Naive thymus-derived CD8-positive, alpha-beta T cell (primary cell): ENCODE measurements at places on chromosomes 16 and 17. TPM values are rescaled to one million over a fixed set of nuclear protein-coding genes. Genes with fewer than 3 reads are reported as not detected.

Gene MYH11
- not detected for polyA plus RNA-seq

Gene OR1A1
- polyA plus RNA-seq = not detected

Gene TVP23A
- polyA plus RNA-seq = not detected

Gene RPRML
- polyA plus RNA-seq = not detected

Gene ERCC4
- 18.2 TPM for polyA plus RNA-seq

Gene STARD3
- 51.6 TPM for polyA plus RNA-seq

Gene MT1G
- polyA plus RNA-seq = not detected

Gene HELZ
- polyA plus RNA-seq = 48.6 TPM

Gene SYCE1L
- 1.8 TPM for polyA plus RNA-seq

Gene PMP22
- not detected for polyA plus RNA-seq

Gene TNS4
- not detected for polyA plus RNA-seq

Gene SLC5A10
- polyA plus RNA-seq = 0.25 TPM

Gene CLEC3A
- not detected for polyA plus RNA-seq

Gene KRTAP2-2
- not detected for polyA plus RNA-seq

Gene KRTAP4-4
- not detected for polyA plus RNA-seq

Gene PRDM7
- not detected for polyA plus RNA-seq

Gene WNT9B
- polyA plus RNA-seq = not detected

Gene NKD1
- polyA plus RNA-seq = 0.07 TPM

Gene PYY
- not detected for polyA plus RNA-seq

Gene COX6A2
- not detected for polyA plus RNA-seq

Gene AKAP1
- 26.9 TPM for polyA plus RNA-seq

Gene DPEP3
- polyA plus RNA-seq = 1.5 TPM

Gene FBRS
- 3.2 TPM for polyA plus RNA-seq

Gene SPATA2L
- 6.4 TPM for polyA plus RNA-seq

Gene FSCN2
- not detected for polyA plus RNA-seq

Gene TMEM106A
- 5.5 TPM for polyA plus RNA-seq

Gene KRTAP9-2
- not detected for polyA plus RNA-seq

Gene CDK5R1
- polyA plus RNA-seq = 9.6 TPM

Gene CCL17
- polyA plus RNA-seq = not detected

Gene TERB1
- not detected for polyA plus RNA-seq

Gene KRTAP3-1
- not detected for polyA plus RNA-seq

Gene KRT31
- polyA plus RNA-seq = not detected

Gene ITGB3
- polyA plus RNA-seq = not detected

Gene OR1D5
- polyA plus RNA-seq = not detected

Gene BRICD5
- polyA plus RNA-seq = not detected

Gene RIPOR1
- 3.0 TPM for polyA plus RNA-seq

Gene AOC2
- polyA plus RNA-seq = 0.12 TPM

Gene AHSP
- polyA plus RNA-seq = not detected

Gene RPL19
- polyA plus RNA-seq = 3,970 TPM
